ENCODE measurements at places on chromosomes 5 and 9.

- DNase-seq, result no peak
Observed at GRCh38 chr9:8457055-8457454, 657.5 kb upstream of the DMAC1 start.

- DNase-seq, result no peak
Observed at GRCh38 chr5:123176938-123177275, 87.9 kb downstream of the PRDM6 start.

- no peak for DNase-seq
Observed at GRCh38 chr9:105291422-105291859, 47.0 kb downstream of the SLC44A1 start.

GRCh38 chr5:80083101-80083890 lies 48.1 kb downstream of the THBS4 start:
- DNase-seq, result peak; percentile 34

- DNase-seq, result no peak
Observed at GRCh38 chr5:68137511-68138140, 77.9 kb upstream of the PIK3R1 start.

DNA sequence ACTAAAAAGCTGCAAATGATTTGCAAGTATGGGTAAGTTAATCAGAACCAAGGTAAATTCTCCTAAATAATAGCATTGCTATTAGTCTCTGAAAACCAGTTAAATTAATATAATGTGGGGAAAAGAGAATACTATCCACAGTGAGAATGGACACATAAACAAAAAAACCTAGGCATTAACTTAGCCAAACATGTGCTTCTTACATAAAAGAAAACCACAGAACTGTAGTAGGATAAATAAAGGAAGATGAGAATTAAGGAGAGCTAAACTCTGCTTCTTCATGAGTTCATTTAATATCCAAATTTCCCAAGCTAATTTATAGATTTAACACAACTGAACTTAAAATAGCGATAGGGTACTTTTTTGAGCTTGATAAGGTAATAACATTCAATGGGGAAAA lies 31.8 kb downstream of the ABCA1 start:
- DNase-seq, result no peak

DNA sequence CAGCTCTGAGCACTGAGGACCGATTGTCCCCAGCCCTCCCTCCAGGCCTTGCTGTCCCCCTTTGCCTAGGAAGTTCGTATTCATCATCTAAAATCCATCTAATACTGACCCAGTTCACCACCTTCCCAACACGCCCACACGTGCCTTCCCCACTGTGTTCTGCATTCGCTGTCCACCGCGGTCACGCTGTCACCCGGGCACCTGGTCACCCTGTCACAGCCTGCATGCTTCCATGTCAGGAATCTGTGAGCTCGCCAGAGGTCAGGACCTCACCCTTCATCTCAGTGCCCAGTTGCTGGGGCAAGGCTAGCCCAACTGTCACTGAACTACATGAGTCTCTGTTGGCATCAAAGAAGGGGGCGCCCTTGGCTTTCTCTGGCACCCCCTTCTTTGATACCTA lies 82.9 kb upstream of the RUFY1 start:
- no peak for DNase-seq

GRCh38 chr5:136076881-136077445 lies 48.2 kb downstream of the TGFBI start:
- DNase-seq, result no peak

DNA sequence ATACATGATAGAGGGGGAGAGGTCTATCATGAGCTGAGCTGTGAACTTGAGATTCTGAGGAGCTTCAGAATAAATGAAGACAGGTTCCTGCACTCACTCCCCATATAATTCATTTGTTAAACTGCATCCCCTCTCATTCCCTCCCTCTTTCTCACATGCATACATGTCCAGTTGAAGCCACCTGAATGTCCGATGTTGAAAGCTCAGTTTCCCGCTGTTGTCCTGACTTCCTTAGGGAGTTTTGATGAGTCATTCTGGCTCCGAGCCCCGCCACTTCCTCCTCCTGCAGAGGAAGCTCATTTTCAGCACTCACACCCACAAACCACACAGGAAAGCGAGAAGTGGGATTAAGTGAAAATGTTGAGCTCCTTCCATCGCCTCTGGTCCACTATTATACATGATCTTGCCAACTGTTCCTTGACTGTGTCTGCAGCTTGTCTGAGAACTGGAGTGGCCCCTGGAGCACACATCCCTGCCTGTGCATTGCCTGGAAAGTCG lies 121.2 kb downstream of the CEMIP2 start:
- no peak for DNase-seq

GRCh38 chr9:93613791-93614190 lies 37.4 kb downstream of the PHF2 start:
- no peak for DNase-seq

GRCh38 chr5:31036411-31036810 lies 157.1 kb upstream of the CDH6 start:
- DNase-seq, result no peak

- no peak for DNase-seq
Observed at GRCh38 chr9:130183133-130183762, 11.0 kb downstream of the NCS1 start.

- DNase-seq, result no peak
Observed at GRCh38 chr9:136249877-136250559, 4.4 kb upstream of the QSOX2 start.

GRCh38 chr5:87246061-87246460 lies 21.6 kb upstream of the RASA1 start:
- no peak for DNase-seq

DNA sequence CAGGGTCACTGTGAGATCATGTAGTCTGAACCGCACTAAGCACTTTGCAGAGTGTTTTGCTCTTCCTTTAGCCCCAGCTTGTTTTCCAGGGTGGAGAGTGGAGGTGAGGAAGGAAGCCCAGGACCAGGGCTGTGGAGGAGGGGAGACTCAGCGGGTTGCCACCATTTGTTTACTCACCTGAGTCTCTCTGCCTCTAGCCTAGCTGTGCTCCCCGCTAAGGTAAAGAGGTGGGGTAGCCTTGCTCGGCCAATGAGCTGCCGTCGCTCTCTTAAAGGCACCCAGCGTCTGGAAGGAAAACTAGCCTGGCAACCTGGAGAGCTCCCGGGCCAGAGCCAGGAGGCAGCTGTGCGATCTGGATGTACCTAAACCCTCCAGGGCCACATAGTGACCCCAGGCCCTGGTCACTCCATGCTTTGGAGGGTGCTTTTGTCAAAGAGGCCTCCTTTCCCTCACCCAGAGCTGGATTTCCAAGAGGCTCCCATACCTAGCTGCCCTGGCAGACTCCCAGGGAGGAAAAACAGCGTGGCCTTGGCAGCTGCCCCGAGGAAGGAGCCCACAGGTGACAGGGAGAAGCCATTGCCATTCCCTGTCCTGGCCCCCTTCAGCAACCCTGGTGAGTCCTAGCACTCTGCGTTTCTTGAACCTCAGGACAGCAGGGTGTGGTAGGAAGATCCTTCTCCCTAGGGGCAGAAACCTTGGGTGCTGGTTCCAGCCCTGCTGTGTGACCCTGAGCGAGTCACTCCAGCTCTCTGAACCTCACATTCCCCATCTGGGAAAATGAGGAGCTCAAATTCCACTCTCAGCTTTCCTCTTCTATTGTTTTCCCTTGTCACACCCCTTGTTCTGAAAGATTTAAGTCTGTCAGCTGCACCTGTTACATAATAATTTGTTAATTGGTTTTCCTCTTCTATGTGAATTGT lies 42.4 kb upstream of the LARP1 start:
- peak; percentile 68 for DNase-seq

- no peak for DNase-seq
Observed at GRCh38 chr5:80573062-80573461, 3.0 kb upstream of the ANKRD34B start.

- DNase-seq, result peak; percentile 12
Observed at GRCh38 chr5:146466521-146467349, 19.6 kb downstream of the TCERG1 start.

DNA sequence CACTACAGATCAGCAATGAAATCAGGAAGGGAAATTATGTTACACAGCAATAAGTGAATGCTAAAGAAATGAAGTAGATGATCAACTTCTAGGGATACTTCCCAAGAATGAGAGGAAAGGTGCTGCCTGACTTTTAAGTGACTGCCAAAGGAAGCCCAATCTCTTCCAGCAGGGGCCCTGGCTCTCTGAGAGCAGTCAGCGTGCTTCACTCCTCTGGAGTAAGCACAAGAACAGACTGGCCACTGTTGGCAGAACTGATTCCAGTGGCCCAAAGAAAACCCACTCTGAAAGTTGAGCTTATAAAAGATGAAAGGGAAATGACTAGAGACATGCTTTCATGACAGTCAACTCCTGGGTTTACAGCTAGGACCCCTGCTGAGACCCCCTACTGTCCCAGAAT lies 41.8 kb downstream of the MTMR12 start:
- DNase-seq, result no peak

DNA sequence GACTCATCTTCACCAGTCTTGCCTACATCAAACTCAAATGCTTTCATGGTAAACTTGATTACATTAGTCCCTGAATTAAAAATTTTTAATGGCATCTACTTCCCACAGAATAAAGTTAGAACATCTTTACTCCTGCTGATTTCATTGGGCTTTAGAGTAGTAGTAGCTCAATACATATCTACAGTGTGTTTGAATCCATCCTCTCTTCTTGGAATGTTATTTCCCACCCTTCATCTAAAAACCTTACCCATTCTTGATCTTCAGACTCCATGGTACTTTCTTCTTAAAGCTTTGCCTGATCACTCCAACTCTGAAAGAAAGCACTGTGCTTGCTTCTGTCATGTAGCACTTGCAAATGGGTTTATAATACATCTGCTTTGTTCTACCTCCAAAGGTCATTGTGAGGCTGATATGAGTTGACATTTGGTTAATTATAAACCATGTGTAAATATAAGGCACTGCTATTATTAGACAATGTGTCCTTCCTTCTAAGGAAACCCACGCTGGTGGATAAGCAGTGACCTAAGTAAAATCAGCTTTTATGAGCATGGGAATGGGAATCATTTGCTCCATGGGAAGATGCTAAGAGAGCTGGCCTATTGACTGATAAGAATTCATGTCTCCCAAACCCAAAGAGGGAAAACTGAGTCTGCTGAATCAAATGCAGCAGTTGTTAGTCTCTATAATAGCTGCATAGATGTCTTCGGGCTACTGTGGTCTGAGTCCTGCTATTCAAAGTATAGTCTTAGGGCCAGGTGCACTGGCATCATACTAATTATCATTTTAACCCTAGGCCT lies 7.5 kb upstream of the PRLR start:
- peak; percentile 84 for DNase-seq

DNA sequence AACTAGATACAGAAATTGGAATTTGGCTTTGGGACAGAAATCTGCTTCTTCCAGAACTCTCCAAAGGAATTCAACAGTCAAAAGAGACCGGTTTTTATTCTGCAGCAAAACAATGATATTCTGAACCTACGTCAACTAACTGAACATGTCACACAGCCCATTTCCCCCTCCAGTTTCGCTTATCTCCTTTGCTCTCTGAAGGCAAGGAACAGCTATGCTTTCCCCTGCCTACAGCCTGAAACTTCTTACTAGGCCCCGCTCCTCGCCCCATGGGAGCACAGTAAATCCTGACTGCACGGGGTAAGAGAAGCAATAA lies 488 bp downstream of the SKIC3 start:
- no peak for DNase-seq

DNA sequence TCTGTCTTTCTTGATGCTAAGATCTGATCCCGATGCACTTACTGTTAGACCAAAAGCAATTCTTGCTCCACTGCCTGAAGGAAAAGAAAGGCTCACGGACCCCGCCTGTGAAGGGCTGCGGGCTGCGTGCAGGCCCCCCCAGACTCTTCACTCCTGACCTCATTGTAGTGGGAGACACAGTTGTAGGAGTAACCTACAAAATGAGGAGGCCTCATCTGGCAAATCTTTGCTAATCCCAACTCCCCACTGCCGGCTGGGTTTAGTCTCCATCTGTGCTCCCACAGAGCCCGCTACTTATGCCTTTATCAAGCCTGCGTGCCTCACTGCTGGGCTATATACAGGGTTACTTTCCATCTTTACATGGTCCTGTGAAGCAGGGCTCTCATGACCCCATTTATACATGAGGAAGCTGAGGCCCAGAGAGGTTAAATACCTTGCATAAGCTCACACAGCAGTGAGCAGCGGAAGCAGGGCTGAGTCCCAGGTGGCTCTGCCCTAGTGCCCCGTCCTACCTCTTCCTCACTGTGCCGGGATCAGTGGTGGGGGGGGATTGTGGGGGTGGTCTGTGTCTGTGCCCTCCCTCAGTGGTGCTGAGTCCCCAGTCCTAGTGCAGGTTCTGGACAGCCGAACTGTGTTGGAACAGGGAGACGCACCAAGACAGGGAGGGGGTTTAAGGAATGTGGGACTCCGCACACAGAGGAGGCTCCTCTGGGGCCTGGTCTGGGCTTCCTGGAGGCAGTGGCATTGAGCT lies 43.9 kb upstream of the RNF130 start:
- DNase-seq, result no peak

DNA sequence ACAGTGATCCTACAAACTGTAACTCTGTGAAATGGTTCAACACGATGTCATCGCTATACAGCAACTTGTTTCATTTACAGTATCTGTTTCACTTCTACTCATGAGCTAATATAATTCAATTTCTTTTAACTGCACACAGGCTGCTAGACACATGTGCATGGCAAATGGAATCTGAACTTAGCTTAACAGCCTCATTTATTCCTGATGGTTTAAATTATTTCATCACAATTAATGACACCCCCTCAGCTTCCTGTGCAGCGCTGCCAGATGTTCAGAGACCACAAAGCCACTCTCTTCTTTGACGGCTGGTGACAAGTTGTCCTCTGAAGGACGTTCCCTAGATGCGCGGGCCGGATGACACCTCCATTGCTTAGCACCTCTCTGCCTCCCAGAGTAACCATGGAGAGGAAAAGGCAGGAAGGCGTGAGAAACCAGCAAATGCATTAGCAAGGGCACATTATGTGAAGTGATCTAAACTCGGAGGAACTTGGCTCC lies 191.1 kb downstream of the BNC2 start:
- no peak for DNase-seq

DNA sequence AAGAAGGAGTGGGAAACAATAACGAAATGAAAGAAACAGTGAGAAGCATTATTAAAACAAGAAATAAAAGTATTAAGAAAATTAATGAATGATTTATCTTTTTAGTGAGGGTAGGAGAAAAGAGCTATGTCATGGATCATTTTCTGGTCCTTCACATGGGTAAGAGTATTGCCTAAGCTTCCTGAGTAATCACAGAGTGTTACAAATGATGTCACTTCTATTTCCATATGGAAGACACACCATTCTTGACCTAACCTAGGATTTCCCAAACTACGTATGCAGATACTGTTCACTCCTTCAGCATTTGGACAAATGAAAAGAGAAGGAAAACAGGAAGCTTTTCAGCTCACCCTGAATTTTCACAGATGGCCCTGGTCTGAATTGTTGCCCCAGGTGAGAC lies 3.3 kb upstream of the TSLP start:
- DNase-seq, result no peak
